ENCODE measurements at places on chromosomes 5 and 9.
A peak's percentile ranks its signal among the peaks of the same experiment; 100 is the strongest.

DNA sequence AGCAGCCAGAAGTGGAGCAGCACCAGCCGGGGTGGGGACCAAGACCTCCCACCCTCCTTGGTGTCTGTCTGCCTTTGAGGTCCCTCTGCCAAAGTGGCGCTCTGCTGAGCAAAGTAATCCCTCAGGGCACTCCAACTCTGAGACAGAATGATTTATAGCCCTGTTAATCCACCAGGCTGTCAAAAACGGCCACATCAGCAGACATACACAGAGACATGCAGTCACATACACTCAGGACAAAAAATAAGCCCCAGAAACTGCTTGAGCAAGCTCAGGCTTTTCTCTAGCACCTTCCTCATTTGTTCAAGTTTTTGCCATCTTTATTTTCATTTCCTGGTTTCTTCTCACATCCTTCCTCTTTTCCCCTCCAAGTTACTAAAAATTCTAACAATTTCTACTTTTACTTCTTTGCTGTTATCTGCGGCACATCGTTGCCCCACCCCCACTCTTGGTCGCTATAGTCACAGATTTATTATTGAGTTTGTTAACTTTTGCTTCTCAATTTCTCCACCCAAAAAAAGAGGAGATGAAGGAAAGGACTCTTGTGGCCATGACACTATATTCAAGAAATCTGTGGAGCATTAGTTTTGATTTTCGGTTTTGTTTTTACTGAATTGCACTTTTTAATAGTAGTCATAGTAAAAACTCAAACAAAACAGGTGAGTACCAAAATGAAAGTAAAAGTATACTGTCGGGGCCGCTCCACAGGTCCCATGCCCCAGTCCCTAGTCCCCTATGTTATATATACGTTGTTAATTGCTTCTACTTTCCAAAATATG lies 17.4 kb upstream of the ADRB2 start:
- DNase-seq, result peak; percentile 96

DNA sequence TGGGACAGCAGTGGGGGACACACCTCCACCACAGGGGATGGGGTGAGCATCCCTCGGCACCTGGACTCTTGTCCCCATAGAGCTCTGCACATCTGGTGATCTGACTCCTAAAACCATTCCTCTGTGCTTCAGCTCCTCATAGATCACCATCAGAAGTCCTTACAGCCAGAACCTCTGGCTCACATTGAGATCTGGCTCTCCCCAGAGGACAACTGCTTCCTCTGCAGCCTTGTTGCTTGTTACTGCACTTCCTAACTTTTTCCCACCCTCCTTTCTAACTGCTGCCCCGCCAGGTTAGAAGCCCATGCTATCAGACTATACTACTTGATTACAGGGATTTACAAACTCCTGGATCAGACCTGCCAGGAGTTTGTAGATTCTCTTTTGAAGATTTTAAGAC lies 64.5 kb downstream of the ARSB start:
- DNase-seq, result no peak

GRCh38 chr5:181061645-181062044 lies 21.6 kb downstream of the BTNL9 start:
- no peak for DNase-seq

DNA sequence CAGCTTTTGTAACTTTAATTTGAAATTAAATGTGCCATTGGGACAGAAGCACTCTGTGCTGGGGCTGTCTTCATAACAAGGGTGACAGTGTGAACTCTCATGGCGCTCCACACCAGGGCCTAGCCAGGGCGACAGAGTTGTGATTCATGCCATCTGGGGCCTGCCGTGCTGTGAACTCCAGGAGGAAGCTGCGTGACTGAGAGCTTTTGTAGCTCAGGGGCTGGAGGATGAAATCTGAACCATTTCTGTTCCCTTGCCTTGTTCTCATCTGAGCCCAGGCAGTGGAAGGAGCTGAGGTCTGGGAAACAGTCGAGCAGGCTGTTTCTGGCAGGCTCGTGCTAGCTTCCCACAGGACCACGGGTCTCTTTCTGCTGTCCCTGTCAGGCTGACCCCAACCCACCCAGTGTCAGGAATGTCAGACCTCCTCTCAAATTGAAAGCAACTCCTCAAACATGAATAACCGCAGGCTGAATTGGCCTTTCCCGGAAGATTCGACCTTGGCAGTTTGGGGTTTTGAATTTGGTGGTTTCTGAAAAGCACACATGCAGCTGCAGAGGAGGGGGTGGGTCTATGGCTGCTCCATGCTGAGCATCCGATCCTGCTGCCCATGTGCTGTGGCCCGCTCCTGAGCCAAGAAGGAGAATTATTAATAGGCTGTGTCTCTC lies 69.2 kb upstream of the RPS23 start:
- DNase-seq, result no peak

GRCh38 chr9:109269081-109269480 lies 51.8 kb downstream of the EPB41L4B start:
- no peak for DNase-seq

DNA sequence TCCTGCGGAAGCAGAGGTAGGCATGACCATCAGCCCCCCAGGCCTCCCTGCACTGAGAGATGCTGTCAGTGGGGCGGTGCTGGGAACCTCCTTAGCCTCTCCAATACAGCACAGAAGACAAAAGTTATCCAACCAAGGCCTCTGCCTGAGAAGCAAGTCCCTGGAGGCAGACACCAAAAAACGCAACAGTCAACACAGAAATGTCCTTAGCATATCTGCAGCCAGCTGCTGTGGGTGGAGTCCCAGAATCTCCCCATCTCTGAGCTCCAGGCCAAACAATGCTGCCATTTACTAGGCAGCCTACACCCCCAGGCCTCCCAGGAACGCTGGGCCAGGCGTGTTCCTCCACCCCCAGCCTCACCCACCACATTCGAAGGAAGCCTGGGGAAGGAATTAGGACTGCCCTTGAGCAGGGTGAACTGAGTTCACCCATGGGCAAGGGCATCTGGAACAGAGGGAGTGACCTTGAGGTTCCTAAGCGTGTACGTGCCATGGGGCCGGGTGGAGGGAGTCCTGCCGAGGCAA lies 43.7 kb downstream of the STK10 start:
- DNase-seq, result no peak

GRCh38 chr9:98911042-98911441 lies 32.7 kb upstream of the COL15A1 start:
- DNase-seq, result no peak

- no peak for DNase-seq
Observed at GRCh38 chr9:116713271-116713670, 26.2 kb downstream of the TRIM32 start.

GRCh38 chr9:109417054-109417453 lies 81.1 kb downstream of the PTPN3 start:
- DNase-seq, result no peak

GRCh38 chr9:109845226-109845625 lies 65.2 kb downstream of the PALM2AKAP2 start:
- no peak for DNase-seq

GRCh38 chr9:116547729-116548426 lies 139.2 kb upstream of the TRIM32 start:
- no peak for DNase-seq

- DNase-seq, result no peak
Observed at GRCh38 chr5:163894645-163895044, 389.2 kb downstream of the MAT2B start.

DNA sequence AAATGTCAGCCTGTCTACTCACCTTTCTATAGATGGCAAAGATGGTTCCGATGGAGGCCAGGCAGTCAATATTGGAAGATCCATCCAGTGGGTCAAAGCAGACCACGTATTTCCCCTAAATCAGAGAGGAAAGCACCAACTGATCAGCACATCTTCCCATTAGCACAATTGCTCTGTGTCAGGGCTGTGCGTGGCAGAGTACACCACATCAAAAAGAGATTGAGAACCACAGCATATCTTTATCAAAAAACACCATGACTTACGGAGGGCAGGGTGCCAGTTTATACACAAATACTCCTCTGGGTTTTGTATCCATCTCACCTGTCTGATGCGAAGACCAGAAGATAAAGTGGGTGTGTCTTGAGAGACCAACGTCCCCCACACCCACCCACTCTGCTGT lies 9.1 kb downstream of the FBP2 start:
- DNase-seq, result no peak

GRCh38 chr9:35646533-35647265 lies 4.0 kb downstream of the SIT1 start:
- peak; percentile 41 for DNase-seq

DNA sequence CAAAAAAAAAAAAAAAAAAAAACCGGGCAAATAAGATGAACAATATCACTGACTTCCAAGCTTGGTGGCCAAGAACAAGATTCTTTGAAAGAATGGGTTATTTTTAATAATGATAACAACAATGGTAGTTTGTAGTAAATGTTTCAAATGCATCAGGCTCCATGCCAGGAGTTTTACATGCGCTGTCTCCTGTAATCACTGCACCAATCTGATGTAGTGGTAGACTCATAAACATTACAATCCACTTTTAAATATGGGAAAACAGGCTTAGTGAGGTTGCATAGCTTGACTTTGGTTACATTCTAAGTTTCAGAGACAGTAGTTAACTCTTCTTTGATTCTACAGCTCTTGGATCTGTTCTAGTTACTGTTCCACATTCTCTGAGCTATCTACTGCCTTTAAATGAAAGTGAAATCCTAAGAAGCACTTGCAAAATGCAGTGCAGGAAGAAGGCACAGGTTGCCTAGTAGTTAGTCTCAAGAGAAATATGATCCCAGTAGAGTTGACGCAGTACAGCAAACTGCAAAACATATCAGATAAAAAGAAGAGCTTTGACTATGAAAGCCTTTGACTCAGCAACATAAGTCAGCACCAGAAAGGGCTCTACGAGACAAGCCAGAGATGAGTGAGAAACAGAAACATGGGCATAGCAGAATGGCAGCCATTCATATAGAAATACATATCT lies 62.1 kb downstream of the PDE4D start:
- DNase-seq, result no peak

DNA sequence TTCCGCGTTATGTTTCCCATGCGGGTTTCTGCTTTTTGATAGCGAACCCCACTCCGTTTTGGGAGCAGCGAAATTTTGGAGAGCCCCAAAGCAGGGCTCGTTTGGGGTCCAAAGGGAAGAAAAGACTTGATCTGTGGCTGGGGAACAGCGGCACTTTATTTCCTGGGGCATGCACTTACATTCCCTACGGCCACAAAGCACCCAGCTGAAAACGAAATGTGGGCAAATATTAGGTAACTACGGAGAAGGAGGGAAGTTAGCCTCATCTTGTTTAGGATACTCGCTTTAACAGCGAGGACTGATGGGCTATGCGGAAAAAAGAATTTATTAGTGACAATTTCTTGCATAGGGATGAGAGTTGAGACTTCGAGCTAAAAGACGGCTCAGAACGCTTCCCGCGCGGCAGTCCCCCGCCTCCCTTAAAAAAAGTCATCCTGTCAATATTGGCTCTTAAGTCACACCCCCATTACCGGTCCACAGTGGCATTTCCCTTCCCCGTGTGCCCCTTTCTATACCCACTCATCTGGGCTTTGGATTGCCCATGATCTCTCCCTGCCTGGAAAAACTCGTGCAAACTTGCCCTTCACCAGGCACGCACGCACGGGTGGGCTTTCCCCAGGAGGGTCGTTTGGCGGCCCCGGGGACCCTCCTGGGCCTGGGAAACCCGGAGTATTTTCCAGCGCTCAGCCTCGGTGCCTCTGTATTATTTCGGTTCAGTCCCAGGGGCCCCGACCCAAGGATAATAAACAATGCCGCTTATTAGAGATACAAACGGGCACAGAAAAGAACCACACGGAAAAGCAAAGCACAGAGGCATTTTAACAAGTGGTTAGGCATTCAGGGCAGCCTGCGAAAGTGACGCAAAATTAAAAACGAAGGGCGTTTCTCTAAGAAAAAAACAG lies 35.8 kb upstream of the NFIB start:
- DNase-seq, result no peak

DNA sequence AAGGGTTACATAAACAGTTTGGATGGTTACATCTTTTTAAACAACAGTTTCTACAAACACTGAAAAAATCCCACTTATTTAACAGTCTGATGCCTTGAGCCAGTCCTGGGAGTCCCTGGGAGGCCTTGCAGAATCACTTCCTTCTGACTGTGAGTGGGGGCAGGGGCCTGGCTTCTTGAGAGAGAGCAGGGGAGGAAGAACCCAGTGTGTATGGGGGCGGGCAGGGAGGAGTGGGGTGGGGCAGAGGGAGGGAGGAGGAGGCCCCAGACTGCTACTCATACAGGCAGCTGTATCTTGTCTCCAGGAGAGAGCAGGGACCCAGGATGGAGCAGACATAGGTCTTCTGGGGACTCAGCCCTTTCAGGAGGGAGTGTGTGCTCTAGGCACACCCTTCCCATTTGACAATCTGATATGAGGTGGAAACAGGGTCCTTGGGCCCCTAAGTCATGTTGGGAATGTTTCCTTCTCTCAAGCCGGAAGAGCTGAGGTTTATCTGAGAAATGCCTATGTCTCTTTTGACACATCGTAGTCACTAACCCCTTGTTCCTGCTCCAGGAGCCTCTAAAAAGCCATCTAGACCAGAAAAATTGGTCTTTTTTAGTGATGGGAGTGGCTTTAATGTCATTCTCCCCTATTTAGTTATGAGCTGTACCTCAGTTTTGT lies 52.8 kb downstream of the IRF1 start:
- DNase-seq, result peak; percentile 87

- DNase-seq, result no peak
Observed at GRCh38 chr5:39485079-39485478, 60.3 kb upstream of the DAB2 start.

- DNase-seq, result no peak
Observed at GRCh38 chr9:37370968-37371563, 51.4 kb upstream of the GRHPR start.

- no peak for DNase-seq
Observed at GRCh38 chr5:54725391-54726280, 208.1 kb downstream of the SNX18 start.

GRCh38 chr5:164013077-164013670 lies 507.8 kb downstream of the MAT2B start:
- no peak for DNase-seq

DNA sequence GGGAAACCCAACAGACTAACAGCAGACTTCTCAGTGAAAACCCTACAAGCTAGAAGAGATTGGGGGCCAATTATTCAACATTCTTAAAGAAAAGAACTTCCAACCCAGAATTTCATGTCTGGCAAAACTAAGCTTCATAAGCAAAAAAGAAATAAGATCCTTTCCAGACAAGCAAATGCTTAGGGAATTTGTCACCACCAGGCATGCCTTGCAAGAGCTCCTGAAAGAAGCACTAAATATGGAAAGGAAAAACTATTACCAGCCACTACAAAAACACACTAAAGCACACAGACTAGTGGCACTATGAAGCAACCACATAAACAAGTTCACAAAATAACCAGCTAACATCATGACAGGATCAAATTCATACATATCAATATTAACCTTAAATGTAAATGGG lies 131.1 kb downstream of the OR2K2 start:
- DNase-seq, result no peak

DNA sequence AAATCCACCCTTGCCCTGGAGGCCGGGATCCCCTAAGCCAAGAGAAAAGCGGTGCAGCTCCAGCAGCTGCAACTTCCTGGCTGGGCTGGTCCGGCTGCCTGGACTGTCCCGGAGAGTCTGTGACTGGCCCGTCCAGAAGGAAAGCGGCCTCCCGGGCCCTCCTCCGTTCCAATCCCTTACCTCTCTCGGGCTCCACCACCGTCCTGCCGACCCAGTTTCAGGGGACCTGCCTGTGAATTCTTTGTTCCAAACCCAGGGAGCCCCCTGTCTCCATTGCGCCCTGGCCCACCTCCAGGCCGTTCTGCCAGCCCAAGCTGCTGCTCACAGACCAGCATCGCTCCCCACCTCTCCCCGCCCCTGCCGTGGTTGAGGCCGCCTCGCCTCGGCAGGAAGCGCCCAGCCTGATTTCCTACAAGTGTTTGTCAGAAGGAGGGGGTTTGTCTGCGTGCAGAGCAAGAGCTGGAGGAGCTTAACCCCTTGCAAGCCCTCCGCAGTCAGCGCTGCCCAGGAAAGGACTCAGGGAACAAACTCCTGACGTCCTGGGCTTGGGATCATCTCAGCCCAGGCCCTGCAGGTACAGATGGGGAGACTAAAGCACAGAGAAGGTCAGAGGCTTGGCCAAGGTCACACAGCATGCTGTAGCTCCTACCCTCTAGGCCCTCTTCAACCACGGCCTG lies at the start of gene AKNA:
AKNA (minus strand) TSS at position 303 of the 677 bp plus-strand sequence. CDS start 6,649 bp downstream, outside the sequence.
- DNase-seq, result no peak
